ENCODE measurements at places on chromosomes 11 and 22.

- no peak for DNase-seq
Observed at GRCh38 chr11:8095806-8096522, 15.0 kb downstream of the TUB start.

DNA sequence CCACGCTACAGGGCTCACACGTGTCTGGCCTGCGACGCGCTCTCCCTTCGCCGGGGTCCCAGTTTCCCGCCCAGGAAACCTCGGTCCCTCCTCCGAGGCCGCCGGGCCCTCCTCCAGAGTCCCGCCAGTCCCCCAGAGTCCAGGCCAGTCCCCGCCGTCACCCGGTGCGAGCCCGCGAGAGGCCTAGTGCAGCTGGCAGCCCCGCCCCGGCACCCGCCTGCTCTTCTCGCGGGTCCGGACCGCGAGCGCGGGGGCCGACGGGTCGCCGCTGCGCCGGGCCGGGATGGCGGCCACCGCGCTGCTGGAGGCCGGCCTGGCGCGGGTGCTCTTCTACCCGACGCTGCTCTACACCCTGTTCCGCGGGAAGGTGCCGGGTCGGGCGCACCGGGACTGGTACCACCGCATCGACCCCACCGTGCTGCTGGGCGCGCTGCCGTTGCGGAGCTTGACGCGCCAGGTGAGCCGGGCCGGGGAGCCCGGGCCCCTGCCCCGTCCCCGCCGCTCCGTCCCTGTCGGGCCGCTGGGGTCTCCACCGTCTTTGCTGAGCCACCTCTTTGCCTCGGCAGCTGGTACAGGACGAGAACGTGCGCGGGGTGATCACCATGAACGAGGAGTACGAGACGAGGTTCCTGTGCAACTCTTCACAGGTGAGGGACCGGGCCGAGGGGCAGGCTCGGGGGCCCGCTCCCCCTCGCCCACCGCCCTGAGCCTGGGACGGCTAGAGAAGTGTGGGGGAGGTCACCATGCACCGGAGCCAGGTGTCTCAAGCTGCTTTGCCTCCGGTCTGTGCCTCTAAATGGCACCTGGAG, at the start of gene PTPMT1:
Gene PTPMT1 (plus strand): TSS at position 260 of the 809 bp plus-strand sequence. CDS start 24 bp downstream, at position 284.
- no peak for DNase-seq

- no peak for DNase-seq
Observed at GRCh38 chr11:130544266-130544665, 95.8 kb downstream of the ADAMTS15 start.

- DNase-seq = no peak
Observed at GRCh38 chr11:64750361-64751054, 6.6 kb upstream of the RASGRP2 start.

DNA sequence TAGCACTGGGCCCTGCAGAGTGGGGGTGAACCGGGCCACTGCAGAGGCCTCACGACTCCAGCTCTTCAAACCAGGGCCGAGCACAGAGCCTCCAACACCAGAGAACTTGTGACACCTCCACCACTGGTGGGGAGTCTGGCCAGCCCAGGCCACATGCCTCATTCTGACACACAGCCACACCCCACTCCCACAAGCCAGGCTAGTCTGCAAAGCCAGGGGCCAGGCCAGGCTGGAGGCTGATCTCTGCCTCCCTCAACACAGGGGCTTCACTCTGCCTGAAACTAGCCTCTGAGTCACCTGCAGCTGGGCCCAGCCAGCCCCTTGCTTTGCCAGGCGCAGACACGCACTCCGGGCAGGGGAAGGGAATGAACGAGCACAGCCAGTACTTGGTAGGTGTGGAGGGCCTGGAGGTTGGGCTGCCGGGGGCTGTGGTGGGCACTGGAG, 102.9 kb downstream of the MED15 start:
- DNase-seq = no peak

DNA sequence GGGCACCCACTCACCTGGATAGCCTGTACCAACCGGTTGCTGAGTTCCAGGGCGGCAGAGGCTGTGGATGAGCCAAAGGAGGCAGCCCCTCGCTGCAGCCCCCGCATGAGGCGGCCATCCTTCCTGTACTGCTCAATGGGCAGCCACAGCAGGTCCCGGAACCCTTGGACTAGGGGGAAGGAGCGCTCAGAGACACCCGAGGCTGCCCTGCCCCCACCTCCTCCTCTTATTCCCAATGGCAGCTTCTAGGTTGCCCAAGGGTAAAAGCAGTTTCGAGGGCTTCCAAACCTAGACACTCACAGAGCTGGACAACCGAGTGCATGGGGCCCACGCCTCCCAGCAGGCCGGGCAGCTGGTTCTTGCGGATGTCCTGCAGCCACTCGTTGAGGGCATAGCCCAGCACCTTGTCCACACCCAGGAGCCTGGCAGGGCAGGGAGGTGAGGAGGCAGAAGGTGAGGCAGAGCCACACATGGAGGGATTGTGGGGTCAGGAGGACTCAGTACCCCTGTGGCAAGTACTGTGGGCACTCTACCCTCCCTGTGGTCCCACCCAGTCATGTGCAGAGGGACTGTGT, 18.1 kb upstream of the EHD1 start:
- no peak for DNase-seq

DNA sequence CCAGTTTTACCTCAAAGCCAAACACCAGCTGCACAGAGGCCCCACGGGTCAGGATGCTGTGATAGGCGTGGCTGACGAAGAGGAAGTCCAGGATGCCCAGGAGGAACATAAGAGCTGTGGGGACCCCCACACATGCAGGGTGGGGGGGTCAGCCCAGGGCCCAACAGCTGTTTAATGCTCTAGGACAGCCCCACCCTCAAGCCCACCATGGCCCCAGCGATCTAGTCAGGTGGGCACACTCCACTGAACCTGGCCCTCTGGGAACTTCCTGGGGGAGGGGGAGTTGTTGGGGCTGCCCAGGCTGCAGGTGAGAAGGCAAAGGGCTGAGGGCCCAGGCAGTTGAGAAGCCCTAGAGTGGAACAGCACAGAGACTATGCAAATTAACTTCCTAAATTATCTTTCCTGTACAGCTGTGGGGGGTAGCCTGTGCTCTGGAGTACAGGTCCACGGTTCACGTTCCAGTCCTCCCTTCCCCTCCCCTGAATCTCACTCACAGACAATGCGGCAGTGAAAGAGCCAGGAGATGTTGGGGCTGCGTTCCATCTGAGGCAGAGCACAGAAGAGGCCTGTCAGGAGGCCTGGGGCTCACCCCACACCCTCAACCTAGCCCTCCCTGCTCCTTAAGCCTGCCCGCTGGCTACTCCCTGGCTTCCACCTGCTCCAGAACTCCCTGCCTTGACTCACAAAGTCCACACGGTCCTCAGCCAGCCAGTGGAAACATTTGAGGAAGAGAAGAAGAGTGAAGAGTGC, 1.9 kb downstream of the SYVN1 start:
- no peak for DNase-seq

DNA sequence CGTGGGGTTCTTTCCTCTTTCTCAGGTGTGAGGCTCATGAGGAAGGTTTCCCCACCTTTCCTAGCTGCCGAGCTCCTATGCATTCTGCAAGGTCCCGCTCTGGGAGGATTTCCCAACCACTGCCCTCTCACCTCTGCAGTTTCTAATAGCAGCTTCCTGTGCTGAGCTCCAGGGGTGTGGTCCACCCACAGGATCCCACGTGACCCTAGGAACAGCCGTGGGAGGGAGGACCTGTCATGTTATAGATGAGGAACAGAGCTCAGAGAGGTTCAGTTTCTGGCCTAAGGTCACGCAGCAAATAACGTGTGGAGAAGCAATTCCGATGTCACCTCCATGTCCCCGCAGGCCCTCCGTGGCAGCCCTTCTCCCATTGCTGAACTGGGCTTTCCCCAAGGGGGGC, 38.5 kb downstream of the FLRT1 start:
- DNase-seq = no peak

- DNase-seq = no peak
Observed at GRCh38 chr11:71461696-71462095, 8.7 kb downstream of the NADSYN1 start.

DNA sequence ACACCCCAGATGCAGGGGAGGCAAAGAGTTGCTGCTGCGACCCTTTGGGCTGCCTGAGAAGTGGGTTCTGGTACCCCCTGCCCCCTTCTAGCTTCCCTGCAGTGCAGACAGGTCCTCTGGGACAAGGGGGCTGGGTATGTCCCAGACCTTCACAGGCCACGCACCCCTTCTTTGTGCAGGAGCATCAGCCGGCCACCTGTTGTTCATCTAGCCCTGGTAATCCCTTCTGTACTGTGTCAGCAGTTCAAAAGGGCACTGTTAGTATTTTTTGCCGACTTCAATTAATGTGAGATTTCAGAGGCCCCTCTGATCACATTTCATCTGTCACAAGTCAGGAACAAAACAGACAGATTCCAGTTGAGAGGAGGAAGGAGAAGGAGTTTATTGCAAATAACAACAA, 49.9 kb downstream of the ALX4 start:
- no peak for DNase-seq

DNA sequence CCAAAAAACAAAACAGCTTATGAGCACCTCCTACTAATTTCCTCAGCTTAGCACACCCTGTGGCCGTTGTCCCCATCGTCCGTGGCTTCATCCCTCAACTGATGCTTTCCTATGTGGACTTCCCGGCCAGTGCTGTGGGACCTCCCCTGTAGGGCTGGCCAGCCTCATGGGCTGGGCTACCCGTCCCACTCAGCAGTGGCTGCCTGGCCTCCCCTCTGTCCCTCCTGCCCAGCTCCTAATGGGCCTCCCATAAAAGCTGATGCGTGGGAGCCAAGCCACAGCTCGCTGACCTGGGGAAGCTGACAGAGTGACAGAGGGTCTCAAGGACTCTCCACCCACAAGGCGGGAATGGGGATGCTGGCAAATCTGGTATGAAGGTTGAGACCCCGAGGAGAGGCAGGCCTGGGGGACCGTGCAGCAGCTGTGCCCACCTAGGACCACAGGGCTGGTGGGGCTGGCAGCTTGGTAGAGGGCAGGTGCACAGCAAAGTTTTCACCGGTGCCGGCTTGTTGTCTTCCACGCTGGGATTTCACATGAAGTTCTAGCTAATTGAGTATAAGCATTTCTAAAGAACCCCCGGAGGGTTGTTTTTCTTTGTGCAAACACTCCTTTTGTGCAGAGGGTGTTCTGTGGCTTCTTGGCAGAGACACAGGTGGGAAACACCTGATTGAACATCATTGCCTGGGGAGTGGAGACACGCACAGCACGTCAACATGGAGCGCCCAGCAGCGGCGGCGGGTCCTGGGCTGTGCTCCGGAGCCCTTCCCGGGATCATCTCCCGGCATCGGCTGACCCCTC, 23.2 kb downstream of the TBX1 start:
- no peak for DNase-seq

GRCh38 chr22:50471962-50472361, 2.9 kb downstream of the SBF1 start:
- no peak for DNase-seq

DNA sequence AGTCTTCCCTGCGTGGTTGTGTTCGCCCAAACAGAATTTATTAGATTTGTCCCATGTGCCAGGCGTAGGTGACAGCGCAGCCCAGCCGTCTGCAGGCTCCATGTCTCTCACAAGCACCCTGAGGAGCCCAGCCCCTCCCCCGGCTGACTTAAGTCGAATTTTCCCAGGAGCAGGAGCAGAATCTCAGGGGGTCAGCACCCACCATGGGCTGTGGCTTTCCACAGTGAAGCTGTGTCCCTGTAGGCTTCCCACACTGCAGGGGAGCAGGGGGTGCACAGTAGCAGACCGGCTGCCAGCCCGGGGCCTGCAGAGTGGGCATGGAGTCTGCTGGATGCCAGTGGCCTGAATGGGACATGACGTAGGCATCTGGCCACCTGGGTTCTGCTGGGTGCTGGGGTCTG, 16.0 kb downstream of the PARVG start:
- no peak for DNase-seq

DNA sequence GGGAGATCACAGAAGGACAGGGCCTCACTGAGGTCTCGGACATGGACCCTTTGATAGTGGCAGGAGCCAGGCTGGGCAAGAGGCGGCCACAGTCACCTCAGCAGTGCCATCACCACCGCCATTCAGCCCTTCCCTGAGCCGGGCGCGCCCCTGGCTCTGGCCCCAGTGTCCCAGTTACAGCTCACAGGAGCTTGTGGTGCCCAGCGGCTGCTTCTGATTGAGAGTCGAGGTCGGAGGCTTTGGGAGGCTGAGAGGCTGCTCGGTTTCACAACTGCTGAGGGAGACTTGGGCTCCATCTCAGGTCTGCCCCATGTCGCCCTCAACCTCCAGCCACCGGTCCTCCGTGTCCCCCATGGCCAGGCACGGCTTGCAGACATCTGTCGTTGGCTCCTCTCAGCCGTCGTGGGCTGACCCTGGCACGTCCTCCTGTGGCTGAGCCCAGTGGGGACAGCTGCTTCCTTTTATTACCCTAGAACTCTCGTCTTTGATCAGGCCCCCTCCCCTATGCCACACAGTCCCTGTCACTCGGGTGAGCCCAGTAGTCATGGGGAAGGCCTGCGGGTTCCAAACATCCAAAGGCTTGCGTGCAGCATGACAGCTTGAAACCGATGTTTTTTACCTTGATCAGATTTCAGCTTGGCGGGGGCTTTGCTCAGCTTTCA, 28.4 kb upstream of the PPP6R3 start:
- no peak for DNase-seq

DNA sequence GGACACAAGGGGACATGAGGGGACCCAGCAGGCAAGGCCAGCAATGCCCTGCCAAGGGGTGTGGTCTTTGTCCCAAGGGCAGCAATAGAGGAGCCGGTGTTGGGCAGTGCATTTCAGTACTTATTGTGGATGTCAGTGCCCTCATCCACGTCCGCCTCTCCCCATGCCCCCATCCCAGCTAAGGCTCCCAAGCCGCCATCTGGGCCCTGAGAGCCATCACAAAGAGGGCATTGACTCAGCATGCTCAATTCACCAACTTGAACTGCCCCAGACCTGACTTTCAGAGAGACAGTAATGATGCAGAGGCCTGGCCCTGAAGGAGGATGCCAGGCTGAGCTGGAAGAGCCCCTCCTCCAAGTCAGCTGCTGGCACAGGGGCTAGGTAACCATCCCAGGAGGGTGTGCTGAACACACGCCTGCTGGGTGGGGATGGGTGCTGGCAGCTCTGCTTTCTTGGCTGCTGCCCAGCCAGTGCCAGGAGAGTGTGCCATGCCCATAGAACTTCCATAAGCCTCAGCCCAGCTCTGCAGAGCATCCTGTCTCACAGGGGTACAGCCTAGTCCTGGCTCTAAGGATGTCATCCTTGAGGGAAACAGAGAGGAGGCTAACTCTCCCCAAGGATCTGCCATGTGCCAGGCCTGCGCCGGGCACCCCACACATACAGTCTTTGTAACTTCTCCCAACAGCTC, 46.5 kb downstream of the PDE2A start:
- DNase-seq = no peak

DNA sequence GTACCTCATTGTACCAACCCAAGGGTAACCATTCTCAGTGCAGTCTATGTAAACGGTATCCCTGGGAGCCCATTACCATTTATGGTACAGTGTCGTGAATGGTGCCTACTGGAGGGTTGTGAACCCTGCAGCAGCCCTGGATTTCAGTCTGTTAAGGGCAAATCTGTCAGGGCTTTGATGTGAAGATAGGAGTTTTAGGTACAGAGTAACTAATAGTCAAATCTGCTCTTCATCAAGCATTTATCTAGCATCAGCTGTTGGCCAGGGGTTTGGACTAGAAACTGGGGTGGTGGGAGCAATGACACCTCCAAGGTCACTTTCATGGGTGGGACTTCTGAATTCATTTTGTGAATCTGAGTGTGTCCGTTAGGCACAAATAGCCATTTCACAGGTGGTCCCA, 50.6 kb upstream of the RFPL3 start:
- DNase-seq = no peak
